ENCODE measurements at places on chromosomes 5 and 9. TPM values are rescaled to one million over a fixed set of nuclear protein-coding genes. Genes with fewer than 3 reads are reported as not detected.

GRCh38 chr9:94937214-94937903 is 210.9 kb downstream of the AOPEP start:
- no peaks in the 10 kb centered on the region for H3K36me3 ChIP-seq
- no peak overlapping the region for H3K27ac ChIP-seq
- H3K4me3 ChIP-seq, result no peak overlapping the region
- no peak for DNase-seq

GRCh38 chr5:169914766-169915165 is 65.5 kb downstream of the INSYN2B start:
- no peaks in the 10 kb centered on the region for H3K27me3 ChIP-seq
- no peak overlapping the region for H3K27ac ChIP-seq
- H3K36me3 ChIP-seq, result no peaks in the 10 kb centered on the region

DNA sequence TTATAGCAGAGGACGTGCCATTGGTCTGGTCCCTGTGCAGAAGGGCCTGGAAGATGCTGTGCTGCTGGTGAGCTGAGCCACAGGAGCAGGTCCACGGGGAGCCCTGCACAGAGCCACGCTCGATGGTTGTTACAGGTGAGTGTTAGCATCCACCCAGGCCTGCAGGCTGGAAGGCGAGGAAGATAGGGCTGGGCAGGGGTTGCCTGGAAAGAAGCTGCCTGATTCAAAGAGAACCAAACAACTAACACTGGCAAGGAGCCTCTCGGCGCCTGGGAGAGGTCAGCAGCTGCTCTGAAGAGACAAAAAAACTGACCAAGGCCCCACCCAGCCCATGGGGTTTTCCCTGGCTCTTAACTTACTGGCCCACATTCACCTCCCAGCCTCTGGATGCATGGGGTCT is 160.2 kb downstream of the MED10 start:
- H3K4me1 ChIP-seq, result peaks cover 3% of the 10 kb centered on the region
- no peak overlapping the region for H3K4me3 ChIP-seq
- H3K27ac ChIP-seq, result no peak overlapping the region

- no peaks in the 10 kb centered on the region for H3K27me3 ChIP-seq
- peaks cover 2% of the 10 kb centered on the region for H3K36me3 ChIP-seq
- H3K4me1 ChIP-seq, result no peaks in the 10 kb centered on the region
- no peak overlapping the region for H3K4me3 ChIP-seq
- DNase-seq, result no peak
- no peak overlapping the region for H3K27ac ChIP-seq
These were observed 31.1 kb downstream of the PGGT1B start for GRCh38 chr5:115231598-115231997.

The ADAMTSL2 gene
- total RNA-seq, result 11.1 TPM

DNA sequence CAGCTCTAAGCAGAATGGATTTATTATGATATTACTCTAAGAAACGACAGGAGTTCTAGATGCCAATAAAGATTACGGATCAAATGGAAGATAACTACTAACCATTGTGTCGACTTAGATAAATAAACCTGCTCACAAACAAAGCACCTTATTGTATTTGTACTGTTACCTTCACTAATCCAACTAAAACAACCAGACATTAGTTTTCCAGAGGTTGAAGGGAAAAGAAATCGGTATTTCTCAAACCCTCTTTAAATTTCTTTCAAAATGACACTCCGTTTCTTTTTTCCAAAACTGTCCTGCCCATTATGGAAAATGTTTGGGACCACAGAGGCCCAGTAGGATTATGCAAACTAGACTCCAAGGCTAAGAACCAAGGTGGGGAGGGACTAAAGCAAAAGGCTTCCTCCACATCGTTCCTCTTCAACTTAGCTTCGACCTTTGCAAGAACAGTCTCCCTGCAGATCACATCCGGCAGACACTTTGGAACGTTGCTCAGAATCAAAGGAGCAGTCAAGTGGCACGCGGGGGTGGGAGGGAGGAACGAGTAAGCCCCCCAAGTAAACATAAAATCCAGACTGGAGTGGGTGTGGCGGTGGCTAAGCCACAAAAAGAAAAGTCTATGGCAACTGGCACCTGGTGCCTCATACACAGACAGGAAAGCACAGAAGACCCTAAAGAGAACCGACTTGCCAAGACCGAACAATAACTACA is 2.7 kb downstream of the MLLT3 start:
- no peaks in the 10 kb centered on the region for H3K4me1 ChIP-seq
- no peak overlapping the region for H3K4me3 ChIP-seq
- H3K27ac ChIP-seq, result peak overlapping the region; percentile 89
- no peak for DNase-seq

GRCh38 chr9:85248514-85249312 is 493.0 kb downstream of the AGTPBP1 start:
- no peaks in the 10 kb centered on the region for H3K36me3 ChIP-seq
- H3K4me1 ChIP-seq, result no peaks in the 10 kb centered on the region
- no peak overlapping the region for H3K27ac ChIP-seq
- no peaks in the 10 kb centered on the region for H3K27me3 ChIP-seq
- H3K4me3 ChIP-seq, result no peak overlapping the region

DNA sequence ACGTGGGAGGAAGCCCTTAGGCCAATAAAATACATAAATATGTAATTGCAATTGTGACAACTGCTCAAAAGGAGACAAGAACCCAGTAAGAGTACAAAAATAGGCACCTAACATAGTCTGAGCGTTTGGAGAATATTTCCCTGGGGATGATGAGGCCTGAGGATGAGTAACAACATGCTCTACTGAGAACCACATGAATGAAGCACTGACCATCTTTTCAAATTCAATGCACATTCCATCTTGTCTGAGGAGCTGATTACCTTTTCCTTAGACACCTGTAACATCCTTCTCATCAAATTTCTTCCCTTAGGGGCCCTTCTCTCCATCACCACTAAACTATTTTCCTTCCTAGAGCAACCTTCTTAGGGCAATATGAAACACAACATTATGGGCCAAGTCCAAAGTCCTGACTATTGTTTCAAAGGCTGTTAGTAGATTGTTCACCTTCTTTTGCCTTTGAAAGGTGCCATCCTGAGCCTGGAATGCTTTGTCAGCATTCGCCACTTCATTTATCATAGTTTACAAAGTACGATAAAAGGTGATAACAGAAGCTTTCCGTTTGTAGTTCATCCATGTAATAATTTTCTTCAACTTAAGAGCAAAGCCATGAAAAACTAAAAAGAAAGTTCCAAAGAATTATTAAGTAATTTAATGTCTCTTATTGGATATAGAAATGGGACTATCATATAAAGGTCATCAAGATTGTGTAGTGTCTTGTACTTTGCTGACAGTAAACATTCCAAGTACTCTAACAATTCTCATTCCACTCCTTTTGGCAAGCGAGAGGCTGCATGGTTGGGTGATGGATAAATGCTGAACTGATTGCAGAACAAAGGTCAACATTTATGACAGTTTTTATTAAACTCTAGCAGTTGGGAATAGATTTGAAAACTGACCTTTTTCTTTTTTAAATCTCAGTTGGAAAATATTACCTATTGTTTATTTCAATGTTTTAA is 471.3 kb downstream of the PDE4D start:
- H3K4me1 ChIP-seq, result no peaks in the 10 kb centered on the region
- H3K27ac ChIP-seq, result no peak overlapping the region
- DNase-seq, result no peak
- no peak overlapping the region for H3K4me3 ChIP-seq

- H3K4me3 ChIP-seq, result no peak overlapping the region
- H3K4me1 ChIP-seq, result no peaks in the 10 kb centered on the region
- H3K27ac ChIP-seq, result no peak overlapping the region
- no peak for DNase-seq
These were observed 237.1 kb downstream of the RFX3 start for GRCh38 chr9:3288686-3289085.

DNA sequence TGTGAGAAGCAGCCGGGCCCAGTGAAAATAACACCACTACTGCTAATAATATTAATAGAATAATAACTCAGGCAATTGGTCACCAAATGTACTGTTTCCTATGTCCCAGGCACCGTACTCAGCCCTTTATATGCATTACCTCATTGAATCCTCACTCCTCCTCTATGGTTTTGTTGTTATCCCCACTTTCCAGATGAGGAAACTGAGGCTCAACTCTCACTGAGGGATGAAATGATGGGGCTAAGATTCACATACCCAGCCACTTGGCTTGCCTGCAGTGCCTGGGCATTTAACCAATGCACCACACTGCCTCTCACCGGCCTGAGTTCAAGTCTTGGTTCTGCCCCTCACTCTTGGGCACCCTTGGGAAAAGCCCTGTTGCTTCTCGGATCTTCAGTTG is 34.1 kb downstream of the WHRN start:
- no peaks in the 10 kb centered on the region for H3K27me3 ChIP-seq
- H3K36me3 ChIP-seq, result no peaks in the 10 kb centered on the region
- no peak overlapping the region for H3K4me3 ChIP-seq
- no peak for DNase-seq
- H3K27ac ChIP-seq, result no peak overlapping the region

The CBY3 gene
- total RNA-seq, result 1.2 TPM

The QSOX2 gene
- total RNA-seq, result 10.2 TPM

The PDLIM4 gene
- total RNA-seq, result 55.3 TPM

DNA sequence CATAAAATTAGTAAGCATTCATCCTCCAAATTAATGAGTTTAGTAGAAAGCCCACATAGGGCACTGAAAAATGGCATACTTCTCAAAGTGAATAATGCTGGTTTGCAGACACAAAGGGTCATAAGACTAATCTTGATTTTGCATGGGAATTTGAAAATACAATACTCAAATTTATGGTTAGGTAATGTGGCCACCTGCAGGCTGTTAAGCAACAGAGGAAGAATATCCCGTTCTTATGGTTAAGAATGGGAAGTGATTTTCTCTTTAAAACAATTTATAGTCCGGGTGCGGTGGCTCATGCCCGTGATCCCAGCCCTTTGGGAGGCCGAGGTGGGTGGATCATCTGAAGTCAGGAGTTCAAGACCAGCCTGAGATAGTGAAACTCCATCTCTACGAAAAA is 9.4 kb upstream of the PLCXD3 start:
- H3K27me3 ChIP-seq, result no peaks in the 10 kb centered on the region
- no peaks in the 10 kb centered on the region for H3K36me3 ChIP-seq
- no peak overlapping the region for H3K4me3 ChIP-seq
- H3K27ac ChIP-seq, result no peak overlapping the region

The TDRD7 gene
- 9.6 TPM for total RNA-seq

DNA sequence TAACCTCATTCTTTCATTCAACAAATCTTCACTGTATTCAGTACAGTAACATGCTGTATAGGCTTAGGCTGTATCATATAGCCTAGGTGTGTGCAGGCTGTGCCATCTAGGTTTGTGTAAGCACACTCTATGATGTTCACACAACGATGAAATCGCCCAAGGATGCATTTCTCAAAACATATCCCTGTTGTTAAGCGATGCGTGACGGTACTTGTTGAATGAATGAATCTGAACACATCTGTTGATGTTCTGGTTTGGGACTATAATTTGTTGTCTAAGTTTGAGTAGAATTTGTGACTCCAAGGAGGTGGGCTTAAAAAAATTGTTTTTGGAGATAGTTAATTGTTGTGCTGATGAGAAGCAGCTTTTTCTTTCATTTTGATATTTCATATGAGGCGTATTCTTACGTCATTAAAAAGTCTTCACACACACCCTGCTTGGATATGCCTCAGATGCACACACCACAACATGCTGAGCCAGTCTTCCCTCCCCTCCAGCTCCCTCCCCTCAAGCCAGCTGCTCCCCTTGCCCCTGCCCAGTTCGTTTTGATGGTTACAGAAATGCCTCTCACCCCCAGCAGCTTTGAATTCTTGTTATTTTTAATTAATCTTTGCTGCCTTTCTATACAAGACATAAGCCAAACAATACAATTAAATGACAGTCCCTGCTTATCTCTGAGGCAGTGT is 5.5 kb upstream of the PSAT1 start:
- DNase-seq, result no peak
- no peak overlapping the region for H3K4me3 ChIP-seq
- no peak overlapping the region for H3K27ac ChIP-seq
- no peaks in the 10 kb centered on the region for H3K36me3 ChIP-seq
- no peaks in the 10 kb centered on the region for H3K27me3 ChIP-seq
- no peaks in the 10 kb centered on the region for H3K4me1 ChIP-seq

DNA sequence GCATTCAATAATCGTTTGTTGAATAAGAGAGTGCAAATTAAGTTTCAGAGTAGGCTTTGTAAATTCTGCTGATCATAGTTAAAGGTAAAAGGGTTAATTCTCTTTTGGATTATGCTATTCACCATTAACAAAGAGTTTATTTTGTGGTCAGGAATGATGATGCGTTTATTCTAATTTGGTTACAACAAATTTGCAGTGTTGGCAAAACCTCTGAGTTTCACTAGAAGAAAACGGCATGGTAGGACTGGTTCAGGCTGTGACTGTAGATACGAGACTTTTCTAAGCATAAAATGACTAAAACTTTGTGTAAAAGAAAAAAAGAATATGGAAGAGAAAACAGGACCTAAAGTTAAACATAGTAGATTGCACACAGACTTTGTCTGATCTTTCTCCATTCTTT is 234.7 kb downstream of the TLR4 start:
- H3K27ac ChIP-seq, result no peak overlapping the region
- no peak overlapping the region for H3K4me3 ChIP-seq
- no peaks in the 10 kb centered on the region for H3K27me3 ChIP-seq
- no peak for DNase-seq
- H3K4me1 ChIP-seq, result no peaks in the 10 kb centered on the region

The GRXCR2 gene
- total RNA-seq, result not detected

The PCDHA10 gene
- 1.8 TPM for total RNA-seq

GRCh38 chr9:124477648-124478285 is 27.5 kb downstream of the ADGRD2 start:
- H3K36me3 ChIP-seq, result no peaks in the 10 kb centered on the region
- DNase-seq, result no peak
- H3K4me1 ChIP-seq, result no peaks in the 10 kb centered on the region

DNA sequence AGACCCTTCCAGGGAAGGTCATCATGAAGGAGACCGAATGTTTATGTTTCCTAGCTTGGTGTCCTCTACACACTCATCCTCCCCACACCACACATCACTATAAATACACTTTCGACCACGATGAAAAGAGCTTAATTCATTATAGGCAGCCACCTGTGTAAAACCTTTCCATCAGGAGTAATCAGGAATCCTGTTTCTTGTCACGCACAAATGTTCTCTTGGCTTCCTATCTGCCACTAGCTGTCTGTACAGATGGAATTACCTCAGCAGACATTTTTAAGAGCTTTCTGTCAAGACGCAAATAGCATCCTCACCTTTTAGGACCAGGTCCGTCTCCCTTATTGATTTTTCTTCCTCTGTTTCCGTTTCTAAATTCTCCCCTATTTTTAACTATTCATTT is 79.1 kb downstream of the CYFIP2 start:
- no peaks in the 10 kb centered on the region for H3K4me1 ChIP-seq
- DNase-seq, result no peak
- H3K27me3 ChIP-seq, result no peaks in the 10 kb centered on the region
- H3K4me3 ChIP-seq, result no peak overlapping the region
- no peak overlapping the region for H3K27ac ChIP-seq
- H3K36me3 ChIP-seq, result no peaks in the 10 kb centered on the region

DNA sequence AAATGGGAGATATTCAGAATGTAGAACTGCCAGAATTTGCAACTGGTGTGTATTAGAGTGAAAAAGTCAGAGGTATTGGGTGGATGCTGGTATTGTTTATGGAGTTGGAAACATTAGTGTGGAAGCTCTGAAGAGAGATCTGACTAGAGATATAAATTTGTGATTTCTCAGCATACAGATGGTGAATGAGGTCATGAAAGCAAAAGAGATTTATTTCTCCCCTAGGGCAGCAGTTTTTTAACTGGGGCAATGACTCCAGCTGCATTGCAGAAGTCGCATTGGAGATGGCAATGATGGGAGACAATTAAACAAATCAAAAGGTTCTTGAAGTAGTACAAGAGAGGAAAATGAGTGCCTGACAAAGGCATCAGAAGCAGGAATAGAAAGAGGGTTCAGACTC is 64.9 kb downstream of the CETN3 start:
- DNase-seq, result no peak
- H3K36me3 ChIP-seq, result no peaks in the 10 kb centered on the region
- no peak overlapping the region for H3K27ac ChIP-seq
- no peaks in the 10 kb centered on the region for H3K27me3 ChIP-seq
- no peak overlapping the region for H3K4me3 ChIP-seq
- no peaks in the 10 kb centered on the region for H3K4me1 ChIP-seq

Measured in tibial nerve (tissue), 4 donors.